ENCODE measurements at places on chromosomes 7 and 10.
A peak's percentile ranks its signal among the peaks of the same experiment; 100 is the strongest.

DNA sequence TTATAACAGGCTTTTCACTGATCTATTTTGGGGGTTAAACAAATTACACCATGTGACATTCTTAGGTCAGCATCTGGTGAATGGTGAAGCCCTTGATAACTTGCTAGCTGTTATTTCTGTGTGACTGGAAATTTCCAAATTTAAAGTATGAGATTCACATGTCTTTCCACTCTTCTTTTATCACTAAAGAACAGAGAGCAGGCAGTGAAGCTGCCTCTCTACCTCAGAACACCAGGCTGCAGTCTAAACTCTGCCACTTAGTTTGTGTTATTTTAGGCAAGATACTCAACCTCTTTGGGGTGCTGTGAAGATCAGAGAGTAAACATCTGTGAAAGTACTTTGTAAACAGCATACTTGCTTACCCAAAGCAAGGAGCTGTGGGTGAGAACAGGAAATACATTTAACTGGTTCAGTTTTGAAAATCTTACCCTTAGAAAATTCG, 15.5 kb upstream of the SP4 start:
- no peaks in the 10 kb centered on the region for H3K36me3 ChIP-seq
- peak overlapping the region; percentile 49 for H3K27ac ChIP-seq
- peaks cover 25% of the 10 kb centered on the region for H3K4me1 ChIP-seq
- H3K4me3 ChIP-seq = no peak overlapping the region

DNA sequence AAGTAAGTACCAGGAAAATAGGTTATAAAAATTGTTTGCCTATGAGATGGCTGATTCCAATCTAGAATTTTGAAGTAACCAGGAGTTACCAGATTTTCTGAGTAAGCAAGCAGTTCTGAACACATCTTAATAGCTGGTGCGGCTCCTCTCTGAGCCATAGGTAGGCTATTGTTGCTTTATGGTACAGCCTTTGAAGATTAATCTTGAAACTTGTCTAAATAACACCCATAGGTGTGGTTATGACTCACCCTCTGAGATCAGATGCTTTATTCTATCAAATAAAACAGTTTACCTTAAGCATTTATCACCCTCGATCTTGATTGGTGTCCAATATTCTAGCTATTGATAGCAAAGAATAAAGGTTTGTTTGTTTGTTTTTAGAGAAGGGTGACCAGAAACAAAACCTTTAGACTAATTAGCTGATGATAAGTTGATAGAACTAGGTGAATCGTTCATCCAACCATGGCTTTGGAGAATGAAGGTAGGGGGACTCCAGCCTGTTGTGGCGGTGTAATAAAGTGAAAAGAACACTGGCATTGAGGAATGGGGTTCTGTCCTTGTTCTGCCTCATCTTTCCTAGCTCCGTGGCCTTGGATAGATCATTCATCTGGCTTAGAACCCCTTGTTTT, 72.2 kb downstream of the VTI1A start:
- H3K36me3 ChIP-seq = no peaks in the 10 kb centered on the region
- no peak overlapping the region for H3K27ac ChIP-seq
- no peaks in the 10 kb centered on the region for H3K4me1 ChIP-seq
- no peak for DNase-seq

- H3K36me3 ChIP-seq = no peaks in the 10 kb centered on the region
- H3K27me3 ChIP-seq = no peaks in the 10 kb centered on the region
- peaks cover 12% of the 10 kb centered on the region for H3K4me1 ChIP-seq
- H3K4me3 ChIP-seq = no peak overlapping the region
- no peak overlapping the region for H3K27ac ChIP-seq
These were observed 150.0 kb downstream of the ZMYND11 start for GRCh38 chr10:285216-285615.

DNA sequence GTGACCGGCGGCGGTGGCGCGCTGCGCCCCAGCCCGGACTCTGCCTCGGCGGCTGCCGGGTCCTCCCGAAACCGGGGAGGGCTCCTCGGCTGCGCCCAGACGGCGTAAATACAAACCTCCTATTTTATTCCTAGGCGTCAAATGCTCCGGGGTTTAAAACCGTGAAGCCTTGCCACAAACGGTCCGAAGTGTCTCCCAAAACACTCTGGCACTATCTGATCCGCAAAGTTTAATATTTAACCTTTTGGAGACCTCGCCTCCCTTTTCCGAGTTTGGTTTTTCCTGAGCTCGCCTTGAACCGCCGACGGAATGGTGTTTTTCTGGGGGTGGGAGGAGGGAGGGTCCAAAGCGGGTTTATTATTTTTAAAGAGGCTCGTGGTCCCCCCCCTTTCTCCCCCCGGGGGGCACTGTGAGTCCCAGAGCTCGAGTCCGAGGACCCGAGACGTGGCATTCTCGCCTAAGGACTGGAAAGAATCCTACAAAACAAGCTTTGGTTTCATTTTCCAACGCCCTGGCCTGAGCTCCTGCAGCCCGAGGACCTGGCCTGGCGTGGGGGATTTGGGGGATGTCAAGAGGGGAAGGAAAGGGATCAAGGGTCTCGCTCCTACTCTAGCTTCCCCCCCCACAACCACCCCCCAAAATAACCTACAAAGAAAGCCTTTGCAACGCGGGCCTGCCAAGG, 1.8 kb downstream of the TNRC18 start:
- no peaks in the 10 kb centered on the region for H3K36me3 ChIP-seq
- peak overlapping the region; percentile 69 for H3K4me3 ChIP-seq
- no peaks in the 10 kb centered on the region for H3K4me1 ChIP-seq
- peaks cover 37% of the 10 kb centered on the region for H3K27me3 ChIP-seq
- DNase-seq = no peak

DNA sequence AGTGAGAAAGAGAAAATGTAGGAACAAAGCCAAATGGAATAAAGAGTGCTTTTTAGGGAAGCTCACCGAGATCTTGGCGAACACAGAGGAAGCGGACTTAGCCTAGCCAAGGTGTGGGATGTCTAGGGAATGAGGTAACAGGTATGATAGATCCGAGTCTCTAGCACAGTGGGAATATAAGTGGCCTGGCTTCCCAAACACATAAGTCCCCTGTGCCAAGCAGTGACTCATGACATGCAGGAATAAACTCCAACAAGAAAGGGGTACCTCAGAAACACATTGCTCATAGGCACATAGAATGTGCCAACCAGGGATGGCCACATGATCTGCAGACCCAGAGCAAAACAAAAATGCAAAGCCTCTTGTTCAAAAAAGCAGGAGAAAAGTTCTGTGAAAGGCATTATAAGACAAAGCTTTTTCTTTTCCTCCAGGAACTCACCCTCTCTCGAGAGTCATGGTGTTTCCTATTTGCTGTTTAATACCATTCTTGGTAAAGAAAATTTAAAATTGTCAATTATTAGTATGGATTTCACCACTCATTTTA, 542.5 kb downstream of the GATA3 start:
- no peaks in the 10 kb centered on the region for H3K27me3 ChIP-seq
- no peak overlapping the region for H3K27ac ChIP-seq
- H3K4me3 ChIP-seq = no peak overlapping the region
- no peaks in the 10 kb centered on the region for H3K36me3 ChIP-seq
- no peaks in the 10 kb centered on the region for H3K4me1 ChIP-seq

DNA sequence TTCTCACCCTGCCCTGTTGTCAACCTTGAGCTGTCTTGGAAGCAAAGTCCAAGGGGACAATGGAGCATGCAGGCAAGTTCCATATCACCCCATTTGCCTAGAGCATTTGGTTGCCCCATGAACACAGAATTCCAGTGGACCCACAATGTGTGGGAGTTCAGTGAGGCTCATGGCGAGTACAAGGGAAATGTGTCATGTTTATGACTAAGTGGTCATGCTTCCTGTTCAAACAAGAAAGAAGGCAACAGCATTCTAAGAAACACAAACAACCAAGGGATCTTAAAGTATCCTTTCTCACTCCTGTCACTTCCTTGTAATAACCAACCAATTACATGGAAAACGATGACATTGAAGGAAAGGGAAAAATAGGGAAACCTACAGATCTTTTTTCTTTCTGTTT, 513.0 kb downstream of the INHBA start:
- H3K4me1 ChIP-seq = no peaks in the 10 kb centered on the region
- no peak for DNase-seq
- no peaks in the 10 kb centered on the region for H3K36me3 ChIP-seq
- no peak overlapping the region for H3K4me3 ChIP-seq

GRCh38 chr10:128624656-128625530, 498.7 kb upstream of the MKI67 start:
- no peak overlapping the region for H3K27ac ChIP-seq
- no peaks in the 10 kb centered on the region for H3K27me3 ChIP-seq
- DNase-seq = no peak

GRCh38 chr7:18906901-18907300, 210.5 kb downstream of the TWIST1 start:
- H3K4me3 ChIP-seq = no peak overlapping the region
- no peaks in the 10 kb centered on the region for H3K36me3 ChIP-seq
- no peaks in the 10 kb centered on the region for H3K4me1 ChIP-seq
- no peaks in the 10 kb centered on the region for H3K27me3 ChIP-seq

GRCh38 chr7:30973292-30973691, 9.5 kb downstream of the GHRHR start:
- H3K4me3 ChIP-seq = no peak overlapping the region
- no peaks in the 10 kb centered on the region for H3K36me3 ChIP-seq
- DNase-seq = no peak
- no peaks in the 10 kb centered on the region for H3K27me3 ChIP-seq

DNA sequence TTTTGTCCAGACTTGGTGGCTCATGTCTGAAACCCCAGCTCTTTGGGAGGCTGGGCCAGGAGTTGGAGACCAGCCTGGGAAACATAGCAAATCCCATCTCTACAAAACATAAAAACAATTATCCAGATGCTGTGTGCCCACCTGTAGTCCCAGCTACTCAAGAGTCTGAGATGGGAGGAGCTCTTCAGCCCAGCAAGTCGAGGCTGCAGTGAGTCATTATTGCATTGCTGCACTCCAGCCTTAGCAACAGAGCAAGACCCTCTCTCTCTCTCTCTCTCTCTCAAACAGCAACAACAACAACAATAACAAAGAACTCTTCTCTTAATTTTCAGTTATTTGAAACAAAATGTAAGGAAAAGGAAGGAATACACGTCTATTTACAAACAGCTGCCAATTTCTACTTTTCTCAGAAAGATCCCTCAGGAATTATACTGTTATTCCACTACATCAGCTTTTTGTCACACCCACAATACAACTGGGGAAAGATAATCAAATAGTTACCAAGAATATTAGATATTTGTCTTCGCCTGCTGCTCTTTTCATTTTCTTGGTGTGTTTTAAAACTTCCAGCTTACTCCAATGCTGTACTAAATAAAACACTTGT, 5.1 kb upstream of the TSPAN12 start:
- no peak overlapping the region for H3K27ac ChIP-seq
- no peaks in the 10 kb centered on the region for H3K4me1 ChIP-seq
- H3K27me3 ChIP-seq = no peaks in the 10 kb centered on the region
- H3K36me3 ChIP-seq = no peaks in the 10 kb centered on the region
- DNase-seq = no peak
- H3K4me3 ChIP-seq = no peak overlapping the region

- H3K27me3 ChIP-seq = no peaks in the 10 kb centered on the region
- no peak for DNase-seq
- peaks cover 24% of the 10 kb centered on the region for H3K36me3 ChIP-seq
- H3K4me1 ChIP-seq = peaks cover 10% of the 10 kb centered on the region
- no peak overlapping the region for H3K27ac ChIP-seq
- H3K4me3 ChIP-seq = no peak overlapping the region
These were observed 35.8 kb upstream of the ZC3HAV1L start for GRCh38 chr7:139071680-139072079.

GRCh38 chr10:46297406-46298204, 10.8 kb downstream of the ANTXRL start:
- H3K4me1 ChIP-seq = 0 out of 2 replicates have a peak, but pooled peaks cover 3% of the 10 kb centered on the region
- H3K36me3 ChIP-seq = no peaks in the 10 kb centered on the region
- H3K4me3 ChIP-seq = no peak overlapping the region
- DNase-seq = no peak
- H3K27ac ChIP-seq = no peak overlapping the region

- H3K36me3 ChIP-seq = no peaks in the 10 kb centered on the region
- no peaks in the 10 kb centered on the region for H3K4me1 ChIP-seq
- DNase-seq = no peak
These were observed 159.8 kb upstream of the ITGB1 start for GRCh38 chr10:33117816-33118215.

DNA sequence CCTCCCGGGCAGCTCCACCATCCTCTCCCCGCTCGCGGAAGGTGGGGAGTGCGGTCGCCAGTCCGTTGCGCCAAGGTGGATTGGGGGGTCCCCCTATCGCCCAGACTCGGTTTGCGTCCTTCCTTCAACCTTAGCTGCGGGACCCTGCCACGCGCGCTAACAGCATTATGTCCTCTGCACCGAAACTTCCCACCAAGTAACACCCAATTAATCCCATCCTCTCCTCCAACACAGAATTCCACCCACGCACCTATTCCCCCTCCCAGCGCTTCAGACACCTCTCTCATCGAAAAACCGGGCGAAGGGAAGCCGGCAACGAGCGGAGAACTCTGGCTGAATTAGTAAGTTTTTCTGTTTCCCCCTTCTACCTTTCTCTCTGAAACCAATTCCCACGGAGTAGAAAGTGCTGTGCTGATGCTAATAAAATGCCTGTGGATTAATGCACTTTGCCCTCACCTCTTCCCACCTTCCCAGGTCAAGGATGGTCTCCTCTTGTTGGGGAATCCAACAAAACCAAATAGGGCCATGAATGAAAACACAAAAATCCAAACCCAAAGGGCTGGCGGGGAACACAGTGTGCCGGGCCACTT, 947 bp downstream of the HOXA3 start:
- H3K4me1 ChIP-seq = peaks cover 7% of the 10 kb centered on the region
- no peaks in the 10 kb centered on the region for H3K36me3 ChIP-seq
- H3K27ac ChIP-seq = no peak overlapping the region
- peaks cover 86% of the 10 kb centered on the region for H3K27me3 ChIP-seq
- DNase-seq = no peak
- H3K4me3 ChIP-seq = peak overlapping the region; percentile 61

- no peak overlapping the region for H3K4me3 ChIP-seq
- H3K36me3 ChIP-seq = no peaks in the 10 kb centered on the region
- H3K27ac ChIP-seq = no peak overlapping the region
- no peaks in the 10 kb centered on the region for H3K27me3 ChIP-seq
- no peaks in the 10 kb centered on the region for H3K4me1 ChIP-seq
- no peak for DNase-seq
These were observed 33.3 kb downstream of the OTUD1 start for GRCh38 chr10:23472181-23472580.

- no peak for DNase-seq
- H3K4me3 ChIP-seq = no peak overlapping the region
- H3K4me1 ChIP-seq = no peaks in the 10 kb centered on the region
- H3K27ac ChIP-seq = no peak overlapping the region
These were observed 11.1 kb upstream of the INA start for GRCh38 chr10:103265717-103266329.

- no peak overlapping the region for H3K27ac ChIP-seq
- H3K4me1 ChIP-seq = no peaks in the 10 kb centered on the region
- H3K27me3 ChIP-seq = peaks cover 74% of the 10 kb centered on the region
These were observed 34.6 kb upstream of the UNCX start for GRCh38 chr7:1197997-1198625.

GRCh38 chr10:100730725-100731406, 14.5 kb upstream of the PAX2 start:
- peak; percentile 56 for DNase-seq
- peaks cover 10% of the 10 kb centered on the region for H3K4me1 ChIP-seq
- no peak overlapping the region for H3K27ac ChIP-seq
- no peak overlapping the region for H3K4me3 ChIP-seq
- no peaks in the 10 kb centered on the region for H3K36me3 ChIP-seq

- H3K27ac ChIP-seq = peak overlapping the region; percentile 92
- DNase-seq = peak; percentile 46
- no peaks in the 10 kb centered on the region for H3K27me3 ChIP-seq
- peaks cover 19% of the 10 kb centered on the region for H3K4me1 ChIP-seq
- peak overlapping the region; percentile 58 for H3K4me3 ChIP-seq
These were observed 144.7 kb downstream of the PFKFB3 start for GRCh38 chr10:6347391-6347951.

Data from MM.1S (cell line).